MM.1S (cell line): ENCODE measurements at places on chromosomes 5 and 9.

DNA sequence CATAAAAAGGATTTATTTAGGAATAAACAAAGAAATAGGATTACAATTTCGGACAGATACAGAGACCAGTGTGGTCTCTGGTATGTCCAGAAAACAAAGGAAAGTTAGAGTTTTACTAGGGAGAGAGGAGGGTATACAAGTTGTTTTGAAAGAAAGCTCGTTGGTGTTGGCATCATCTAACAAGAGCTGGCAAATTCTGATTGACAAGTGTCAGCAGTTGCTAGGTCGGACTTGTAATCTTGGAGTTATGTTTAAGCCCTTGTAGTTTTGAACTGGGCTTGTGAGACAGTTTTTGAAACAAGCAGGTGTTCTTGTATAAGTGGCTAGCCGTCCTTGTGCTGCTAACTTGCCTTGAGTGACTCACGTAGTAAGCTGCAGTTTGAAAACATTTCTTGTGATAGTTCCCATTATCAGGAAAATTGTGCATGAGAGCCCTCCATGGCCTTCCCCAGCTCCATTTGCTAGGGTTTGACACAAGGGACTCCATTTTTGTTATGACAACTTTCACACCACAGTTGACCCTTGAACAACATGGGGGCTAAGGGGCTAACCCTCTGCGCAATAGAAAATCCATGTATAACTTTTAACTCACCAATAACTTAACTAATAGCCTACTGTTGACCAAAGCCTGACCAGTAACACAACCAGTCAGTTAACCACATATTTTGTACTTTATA, 48.1 kb downstream of the ZNF622 start:
- DNase-seq: no peak

- peak; percentile 0 for DNase-seq
Observed at GRCh38 chr9:90967145-90967538, 165.5 kb downstream of the SYK start.

GRCh38 chr5:77947041-77947428, 170.9 kb upstream of the TBCA start:
- DNase-seq: no peak

DNA sequence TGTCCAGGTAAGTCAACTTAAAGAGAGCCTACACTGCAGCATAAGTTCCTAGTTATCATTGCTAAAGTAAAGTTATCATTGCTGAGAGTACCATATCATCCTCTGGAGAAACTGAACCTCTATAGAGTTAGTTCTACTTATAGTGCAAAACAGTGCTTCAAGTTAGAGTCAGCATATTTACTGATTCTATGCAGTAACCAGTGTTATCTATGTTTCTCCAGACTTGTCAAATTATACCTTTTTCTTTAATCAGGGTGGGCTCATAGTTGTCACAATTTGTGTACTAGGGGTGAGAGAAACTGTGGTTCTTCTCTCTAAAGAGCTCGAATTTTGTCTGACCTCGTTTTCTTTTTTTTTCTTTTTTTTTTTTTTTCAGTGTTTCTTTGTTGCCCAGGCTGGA, 79.6 kb downstream of the ANXA2R start:
- no peak for DNase-seq

GRCh38 chr5:124962111-124962510, 215.7 kb upstream of the ZNF608 start:
- DNase-seq: no peak

DNA sequence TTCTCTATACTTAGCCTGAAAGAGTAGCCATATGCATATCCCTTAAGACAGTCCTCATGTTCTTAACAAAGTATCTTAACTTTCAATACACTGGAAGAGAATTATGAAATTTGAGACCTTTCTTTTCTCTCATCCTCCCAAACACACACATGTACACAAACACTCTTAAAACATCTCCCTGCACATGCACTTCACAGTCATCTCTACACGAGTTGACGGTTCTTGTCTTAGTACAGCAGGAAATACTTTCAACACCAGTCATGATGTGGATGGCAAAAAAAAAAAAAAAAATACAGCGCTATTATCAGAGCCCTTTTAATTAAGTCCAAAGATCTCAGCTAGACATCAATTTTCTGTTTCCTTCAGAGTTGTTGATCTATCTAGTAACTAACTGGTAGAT, 43.6 kb upstream of the PCSK1 start:
- DNase-seq: no peak

DNA sequence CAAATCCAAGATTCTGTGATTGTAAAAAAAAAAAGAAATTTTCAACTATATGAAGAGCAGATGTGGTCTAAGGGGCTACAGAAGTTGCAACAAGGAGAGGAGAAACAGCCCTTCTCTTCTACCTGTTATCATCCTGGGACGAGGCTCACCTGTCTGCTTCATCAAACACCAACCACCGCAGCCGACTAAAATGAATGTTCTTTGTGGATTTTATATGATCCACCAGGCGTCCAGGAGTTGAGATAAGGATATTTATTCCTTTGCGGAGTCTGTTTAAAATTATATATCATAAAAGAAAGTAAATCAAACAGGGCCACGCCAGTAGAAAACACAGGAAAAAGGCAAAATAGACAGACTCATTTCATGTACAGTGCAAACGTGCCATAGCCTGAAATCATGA, 21.5 kb downstream of the DDX31 start:
- no peak for DNase-seq

- DNase-seq: no peak
Observed at GRCh38 chr9:112507001-112507680, 20.5 kb downstream of the KIAA1958 start.

- DNase-seq: no peak
Observed at GRCh38 chr9:6566409-6567139, 79.0 kb downstream of the GLDC start.

DNA sequence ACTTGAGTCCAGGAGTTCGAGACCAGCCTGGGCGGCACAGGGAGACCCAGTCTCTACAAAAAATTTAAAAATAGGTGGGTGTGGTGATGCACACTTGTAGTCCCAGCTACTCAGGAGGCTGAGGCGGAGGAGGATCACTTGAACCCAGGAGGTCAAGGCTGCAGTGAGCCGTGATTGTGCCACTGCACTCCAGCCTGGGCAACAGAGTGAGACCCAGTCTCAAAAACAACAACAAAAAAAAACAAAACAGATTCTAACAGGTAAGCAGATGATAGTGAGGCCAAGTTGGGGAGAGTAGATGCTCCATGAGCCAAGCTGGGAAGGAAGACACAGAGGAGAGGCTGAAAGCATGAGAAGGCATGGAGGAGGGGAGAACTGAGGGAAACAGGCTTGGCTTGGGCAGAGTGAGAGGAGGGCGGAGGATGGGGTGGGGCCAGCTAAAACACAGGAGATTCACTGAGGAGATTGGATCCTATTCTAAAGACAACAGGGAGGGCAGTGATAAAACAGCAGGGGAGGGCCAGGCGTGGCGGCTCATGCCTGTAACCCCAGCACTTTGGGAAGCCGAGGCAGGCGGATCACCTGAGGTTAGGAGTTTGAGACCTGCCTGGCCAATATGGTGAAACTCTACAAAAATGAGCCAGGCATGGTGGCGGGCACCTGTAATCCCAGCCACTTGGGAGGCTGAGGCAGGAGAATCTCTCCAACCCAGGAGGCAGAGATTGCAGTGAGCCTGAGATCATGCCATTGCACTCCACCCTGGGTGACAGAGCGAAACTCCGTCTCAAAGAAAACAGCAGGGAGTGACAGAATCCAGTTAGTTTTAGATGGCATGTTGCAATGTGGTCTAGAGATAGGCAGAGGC, 8.4 kb downstream of the RPS14 start:
- no peak for DNase-seq

GRCh38 chr5:92308679-92309078, 925.6 kb upstream of the ARRDC3 start:
- DNase-seq: no peak

DNA sequence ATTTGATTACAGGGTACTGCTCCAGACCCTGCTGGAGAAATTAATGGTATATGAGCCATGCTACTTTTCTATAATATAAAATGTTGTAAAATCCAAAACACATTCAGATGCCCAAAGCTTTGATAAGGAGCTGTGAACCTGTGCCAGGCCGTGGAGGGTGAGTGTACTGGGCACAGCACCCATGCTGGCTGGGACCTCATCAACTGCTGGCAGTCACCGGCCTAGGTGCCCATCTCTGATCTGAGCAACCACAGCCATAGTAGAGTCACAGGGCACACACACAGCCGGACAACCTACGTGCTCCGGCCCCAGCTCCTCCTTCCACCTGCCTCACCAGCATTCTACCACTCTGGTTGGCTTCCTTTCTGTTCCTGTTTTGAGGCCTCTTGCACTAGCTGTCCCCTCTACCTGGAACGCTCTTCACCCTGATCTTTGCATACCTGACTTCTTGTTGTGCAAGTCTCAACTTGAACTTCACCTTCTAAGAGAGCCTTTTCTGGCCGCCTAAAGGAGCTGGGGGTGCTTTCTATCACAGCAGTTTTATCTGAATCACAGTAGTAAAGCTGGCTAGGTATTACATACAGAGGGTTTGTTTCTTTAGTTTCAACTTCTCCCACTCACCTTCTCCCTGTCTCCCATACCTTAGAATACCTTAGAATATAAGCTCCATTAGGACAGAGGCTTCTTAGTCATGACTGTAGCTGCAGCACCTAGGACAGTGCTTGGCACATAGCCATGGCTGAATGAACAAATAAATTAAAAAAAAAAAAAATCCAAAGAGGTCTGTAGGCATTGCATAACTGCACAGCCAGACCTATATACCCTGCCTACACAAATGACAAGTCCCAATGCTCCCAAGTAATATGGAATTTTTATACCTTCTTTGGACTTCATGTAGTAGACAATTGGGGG, 51.7 kb downstream of the MED27 start:
- no peak for DNase-seq

DNA sequence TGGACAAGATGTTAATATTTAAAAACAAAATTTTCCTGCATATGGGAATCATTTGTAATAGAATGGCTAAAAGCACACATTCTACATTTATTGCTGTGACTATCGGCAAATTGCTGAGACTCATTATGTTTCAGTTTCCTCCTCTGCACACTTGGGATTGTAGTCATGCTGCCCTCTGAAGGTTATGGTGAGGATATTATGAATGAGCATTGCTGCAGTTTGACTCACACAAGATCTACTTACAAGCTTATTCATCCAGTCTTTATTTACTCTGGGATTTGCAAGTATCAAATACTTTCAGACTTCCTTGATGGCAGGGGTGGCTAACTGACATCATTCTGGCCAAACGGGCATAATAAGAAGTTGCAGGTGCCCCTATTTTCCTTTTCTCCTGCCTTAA, 9.5 kb upstream of the NFIL3 start:
- DNase-seq: peak; percentile 84

DNA sequence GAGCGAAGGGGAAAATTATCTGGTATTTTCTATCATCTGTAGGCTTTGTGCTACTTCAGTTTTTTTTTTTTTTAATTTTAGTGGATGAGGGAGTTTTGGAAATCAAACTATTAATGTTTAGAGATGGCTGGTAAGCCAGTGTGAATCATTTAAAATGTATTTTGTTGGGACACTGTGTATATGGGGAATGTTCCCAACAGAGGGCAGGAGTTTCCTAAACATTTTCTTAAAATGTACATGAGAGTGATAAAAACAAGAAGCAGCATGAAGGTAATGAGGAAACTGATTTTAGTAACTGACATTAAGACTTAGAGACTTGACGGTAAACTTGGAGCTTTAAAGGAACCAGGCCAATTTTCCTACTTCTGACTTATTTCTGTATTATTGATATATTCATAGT, 68.2 kb upstream of the ITGA2 start:
- no peak for DNase-seq

DNA sequence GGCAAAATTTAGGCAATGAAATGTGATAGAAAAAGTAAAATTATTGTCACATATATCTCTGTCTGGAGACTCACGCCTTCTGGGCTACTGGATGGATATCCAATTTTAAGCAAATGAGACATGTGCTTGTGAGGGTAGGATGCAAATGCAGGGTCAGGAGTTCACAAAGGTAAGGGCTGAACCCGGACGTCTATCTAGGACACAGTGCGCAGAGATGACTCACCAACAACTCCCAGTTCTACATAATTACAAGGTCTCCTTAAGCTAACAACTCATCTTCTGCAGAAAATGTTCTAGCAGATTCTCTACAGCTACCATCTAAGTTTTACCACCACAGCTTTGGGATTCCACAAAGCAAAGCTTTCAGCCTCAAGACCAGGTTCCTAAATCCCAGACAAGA, 160.5 kb downstream of the ENTREP1 start:
- no peak for DNase-seq

GRCh38 chr9:127505396-127506116, 54.2 kb downstream of the LRSAM1 start:
- DNase-seq: peak; percentile 12

GRCh38 chr9:121298016-121298538, 30.1 kb downstream of the GSN start:
- no peak for DNase-seq

DNA sequence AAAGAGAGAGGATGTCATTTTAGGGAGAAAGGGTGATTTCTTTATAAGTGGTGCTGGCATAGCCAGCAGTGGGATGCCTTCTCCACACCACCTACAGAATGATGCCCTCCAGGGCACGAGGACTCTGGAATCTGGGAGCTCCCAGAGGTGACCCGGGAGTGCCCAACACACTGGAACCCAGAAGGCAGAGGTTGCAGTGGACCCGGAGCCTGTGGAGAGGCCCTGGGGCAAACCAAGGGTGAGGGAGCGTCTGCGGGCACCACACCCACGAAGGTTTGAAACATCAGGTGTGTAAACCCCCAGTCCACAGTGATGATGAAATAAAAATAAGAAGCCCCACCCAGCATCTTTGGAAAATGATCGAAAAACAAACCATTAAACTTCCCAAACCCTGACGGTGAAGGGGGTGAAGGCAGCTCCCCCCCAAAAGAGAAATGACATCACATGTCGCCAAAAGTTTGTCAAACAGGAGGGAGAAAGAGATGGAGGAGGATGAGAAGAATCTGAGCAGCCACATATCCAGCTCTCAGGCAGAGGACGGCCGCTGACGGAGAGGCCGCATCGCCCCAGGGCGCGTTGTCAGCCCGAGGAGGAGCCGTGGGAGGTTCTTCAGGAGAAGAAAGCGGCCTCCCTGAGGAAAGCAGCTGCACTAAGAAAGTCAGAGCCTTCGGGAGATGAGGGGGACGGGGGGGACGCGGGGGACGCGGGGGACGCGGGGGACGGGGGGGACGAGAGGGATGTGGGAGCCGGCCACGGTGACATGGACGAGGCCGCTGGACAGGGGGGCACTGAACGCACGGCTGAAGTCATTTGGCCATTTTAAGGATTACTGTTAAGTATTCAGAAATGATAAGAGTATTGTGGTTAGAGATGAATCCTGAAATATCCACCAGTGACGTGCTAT, 43.1 kb upstream of the NSMF start:
- no peak for DNase-seq

DNA sequence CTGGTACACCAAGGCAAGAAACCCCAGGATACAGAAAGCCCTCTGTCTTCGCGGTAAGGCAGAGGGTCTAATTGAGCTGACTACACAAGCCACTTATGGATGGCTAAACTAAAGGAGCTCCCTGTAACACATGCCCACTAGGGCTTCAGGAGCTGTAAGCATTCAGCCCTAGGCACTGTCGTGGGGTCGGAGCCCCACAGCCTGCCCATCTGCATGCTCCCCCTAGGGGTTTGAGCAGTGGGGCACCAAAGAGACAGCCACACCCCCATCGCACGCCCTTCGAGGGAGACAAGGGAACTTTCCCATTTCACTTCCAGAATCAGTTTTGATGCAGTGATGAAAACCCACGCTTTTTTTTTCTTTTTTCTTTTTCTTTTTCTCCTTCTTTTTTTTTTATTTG, 11.0 kb upstream of the MTMR12 start:
- no peak for DNase-seq

GRCh38 chr5:172541773-172542136, 87.4 kb upstream of the SH3PXD2B start:
- no peak for DNase-seq
